ENCODE measurements at places on chromosomes 11 and 22.

DNA sequence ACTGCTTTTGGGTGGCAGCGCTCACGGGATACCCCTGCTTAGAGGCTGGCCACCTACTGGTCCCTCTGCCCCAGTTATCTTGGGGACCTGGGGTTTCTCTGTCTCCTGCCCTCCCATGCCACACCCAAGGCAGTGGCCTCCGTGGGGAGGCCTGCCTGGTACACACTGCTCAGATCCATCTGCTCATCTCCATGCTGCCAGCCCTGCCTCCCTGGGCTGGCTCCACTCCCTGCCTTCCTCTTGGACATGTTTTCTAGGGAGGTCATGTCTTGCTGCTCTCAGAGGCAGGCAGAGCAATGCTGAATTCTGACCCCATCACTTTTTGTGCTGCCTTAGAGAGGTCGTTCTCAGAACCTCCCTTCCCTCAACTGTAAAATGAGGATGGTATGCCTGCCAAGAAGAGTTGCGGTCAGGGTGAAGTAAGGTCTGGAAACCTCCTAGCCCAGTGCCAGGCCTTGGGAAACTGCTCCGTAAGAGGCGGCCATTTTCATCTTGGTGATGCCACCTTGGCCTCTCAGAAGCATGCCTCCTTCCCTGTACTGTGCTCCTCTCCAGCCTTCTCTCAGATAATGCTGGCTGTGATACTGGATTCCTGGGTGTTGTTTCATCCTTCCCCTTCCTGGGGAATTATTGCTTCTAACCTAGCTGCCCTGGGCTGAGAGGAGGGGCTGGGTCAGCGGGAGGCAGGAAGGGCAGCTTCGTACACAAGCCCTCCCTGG is 186.4 kb upstream of the ZBED5 start:
- no peak for DNase-seq

DNA sequence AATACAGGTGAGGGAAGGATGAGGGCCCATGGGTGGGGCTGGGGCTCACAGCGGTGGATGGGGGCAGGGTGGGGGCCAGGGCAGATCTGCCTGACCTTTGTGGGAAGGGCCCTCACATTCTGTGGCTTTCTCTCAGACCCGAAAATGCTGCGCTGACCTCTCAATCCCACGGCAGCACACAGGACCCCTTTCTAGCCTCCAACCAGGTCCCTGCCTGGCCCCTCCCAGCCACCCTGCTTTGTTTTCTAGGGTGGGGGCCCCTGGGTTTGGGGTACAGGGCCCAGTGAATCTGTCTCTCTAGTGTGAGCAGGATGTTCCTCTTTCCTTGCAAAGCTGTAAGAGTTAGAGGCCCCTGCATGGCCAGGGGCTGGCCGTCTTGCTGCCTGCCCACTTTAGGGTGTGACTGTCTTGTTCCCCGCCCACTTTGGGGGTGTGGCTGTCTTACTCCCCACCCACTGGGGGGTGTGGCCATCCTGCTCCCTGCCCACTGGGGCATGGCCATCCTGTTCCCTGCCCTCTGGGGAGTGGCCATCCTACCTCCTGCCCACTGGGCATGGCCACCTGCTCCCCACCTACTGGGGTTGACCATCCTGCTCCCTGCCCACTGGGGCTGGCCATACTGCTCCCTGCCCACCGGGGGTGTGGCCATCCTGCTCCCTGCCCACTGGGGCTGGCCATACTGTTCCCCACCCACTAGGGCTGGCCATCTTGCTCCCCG is 11.5 kb downstream of the PARVG start:
- DNase-seq, result no peak

DNA sequence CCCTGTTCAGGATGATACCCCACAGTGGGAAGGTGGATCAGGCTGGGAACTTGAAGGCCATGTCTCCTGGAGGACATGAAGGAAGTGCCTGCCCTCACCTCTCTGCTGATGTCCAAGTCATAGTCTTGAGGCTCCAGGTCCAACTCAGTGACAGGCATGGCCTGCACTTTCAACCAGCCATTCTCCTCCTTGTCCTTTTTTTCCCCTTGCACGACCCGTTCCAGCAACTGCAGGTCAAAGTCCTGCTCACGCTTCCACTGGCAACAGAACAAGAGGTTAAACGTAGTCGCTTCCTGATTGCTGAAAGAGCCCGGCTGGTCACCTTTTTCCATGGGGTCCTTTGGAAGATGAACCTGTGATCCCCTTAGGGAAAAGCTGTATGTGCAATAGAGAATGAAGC is 47.7 kb downstream of the C11orf58 start:
- no peak for DNase-seq

DNA sequence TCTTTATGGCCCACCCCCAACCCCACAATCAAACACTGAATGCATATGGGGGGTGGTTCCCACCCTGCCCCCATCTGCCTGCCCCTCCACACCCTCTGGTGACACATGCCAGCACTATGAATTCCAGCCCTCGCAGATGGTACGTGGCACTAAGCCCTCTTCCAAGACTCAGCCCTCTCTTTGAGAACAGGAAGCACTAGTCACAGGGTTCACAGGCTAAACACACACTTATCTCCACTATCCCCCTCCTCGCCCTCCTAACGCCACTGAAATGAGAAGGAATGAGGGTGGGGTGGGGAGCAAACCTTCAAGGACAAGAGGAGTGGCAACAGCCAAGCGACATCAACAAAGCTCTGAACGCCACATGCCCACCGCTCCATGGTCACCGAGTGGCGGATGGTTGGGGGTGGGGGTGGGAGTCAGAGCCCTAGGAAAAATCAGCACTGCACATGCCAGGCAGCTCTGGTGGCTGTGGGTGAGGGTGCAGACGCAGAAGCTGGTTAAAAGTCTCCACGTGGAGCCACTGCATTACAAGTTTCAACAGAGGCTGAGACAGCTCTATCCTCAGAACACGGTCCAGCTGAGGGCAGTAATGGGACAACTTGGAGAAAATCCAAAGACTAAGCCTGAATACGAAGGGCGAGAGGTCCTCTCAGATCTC is 33.6 kb downstream of the TMEM184B start:
- no peak for DNase-seq

All from stimulated activated CD8-positive, alpha-beta memory T cell treated with anti-CD3 and anti-CD28 coated beads, Interleukin-15, amount 100 ng/mL, for 1 hour (primary cell).